ENCODE measurements at places on chromosomes 2 and 18. TPM values are rescaled to one million over a fixed set of nuclear protein-coding genes. Genes with fewer than 3 reads are reported as not detected.

DNA sequence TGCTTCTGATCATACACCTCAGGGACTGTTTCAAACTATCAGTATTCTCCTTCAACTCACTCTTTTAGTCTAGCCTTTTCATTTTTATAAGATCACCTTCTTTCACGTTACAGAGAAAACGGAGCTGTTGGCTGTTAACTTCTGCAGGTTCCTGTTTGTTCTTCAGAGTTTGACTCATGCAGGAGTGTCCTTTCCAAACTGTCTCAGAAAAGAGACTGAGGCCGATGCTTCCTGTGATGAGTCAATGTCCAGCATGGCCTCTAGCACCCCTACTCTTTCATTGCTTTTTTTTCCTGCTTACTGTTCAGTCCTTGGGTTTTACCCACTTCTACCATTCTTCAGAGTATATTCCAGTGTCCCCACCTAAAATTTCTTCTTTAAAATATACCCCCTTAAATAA is 240.8 kb upstream of the RGPD4 start:
- no peak overlapping the region for H3K27ac ChIP-seq
- H3K4me3 ChIP-seq = no peak overlapping the region
- DNase-seq = no peak
- H3K27me3 ChIP-seq = no peaks in the 10 kb centered on the region
- H3K4me1 ChIP-seq = peaks cover 31% of the 10 kb centered on the region
- no peaks in the 10 kb centered on the region for H3K36me3 ChIP-seq

DNA sequence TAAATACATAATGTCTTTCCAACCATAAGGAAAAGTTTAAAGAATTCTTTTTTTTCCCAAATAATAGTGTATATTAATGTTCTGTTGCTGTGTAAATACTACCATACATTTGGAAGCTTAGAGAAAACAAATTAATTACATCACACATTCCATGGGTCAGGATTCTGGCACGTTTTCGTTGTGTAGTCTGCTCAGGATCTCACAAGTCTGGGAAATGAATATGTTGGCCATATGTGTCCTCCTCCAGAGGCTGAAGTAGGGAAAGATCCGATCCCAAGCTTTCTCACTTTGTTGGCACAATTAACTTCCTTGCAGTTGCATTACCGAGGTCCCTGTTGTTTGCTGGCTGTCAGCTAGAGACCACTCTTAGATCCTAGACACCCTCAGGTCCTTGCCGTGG is 83.9 kb downstream of the RPRM start:
- no peak overlapping the region for H3K27ac ChIP-seq
- no peak for DNase-seq
- H3K36me3 ChIP-seq = no peaks in the 10 kb centered on the region
- no peaks in the 10 kb centered on the region for H3K4me1 ChIP-seq
- no peak overlapping the region for H3K4me3 ChIP-seq
- no peaks in the 10 kb centered on the region for H3K27me3 ChIP-seq

LMAN2L gene
- total RNA-seq = 52.5 TPM

NT5C1B gene
- total RNA-seq = not detected

RFX8 gene
- 0.68 TPM for total RNA-seq

D2HGDH gene
- total RNA-seq = 7.4 TPM
